ENCODE measurements at places on chromosomes 3 and 15.
A peak's percentile ranks its signal among the peaks of the same experiment; 100 is the strongest.

DNA sequence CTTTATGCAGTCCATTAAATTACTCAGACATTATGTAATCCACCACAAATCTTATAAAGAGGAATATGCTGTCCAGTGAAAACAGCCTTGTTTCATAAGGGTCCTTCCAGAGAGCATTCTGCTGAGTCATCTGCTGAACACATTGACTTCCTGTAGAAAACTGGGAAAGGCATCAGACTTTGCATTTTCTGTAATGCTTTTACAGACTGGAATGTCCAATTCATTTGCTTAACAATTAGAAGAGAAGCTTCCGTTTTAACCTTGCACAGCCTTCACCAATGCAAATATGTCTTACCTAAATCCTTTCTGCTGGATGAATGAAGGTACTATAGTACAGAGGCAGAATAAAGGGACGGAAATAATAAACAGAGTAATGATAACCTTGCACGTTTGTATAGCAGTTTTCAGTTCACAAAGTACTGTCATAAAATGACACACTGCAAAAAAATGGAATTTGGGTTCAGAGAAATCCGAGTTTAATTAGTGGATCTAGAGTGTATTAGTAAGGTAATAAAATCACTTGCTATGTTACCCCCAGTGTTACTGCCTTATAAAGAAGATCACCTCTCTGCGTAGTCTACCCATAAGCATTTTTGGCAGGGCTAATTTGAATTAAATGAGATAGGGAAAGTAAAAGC is 301.5 kb downstream of the PYDC2 start:
- peak; percentile 10 for DNase-seq

GRCh38 chr15:38671675-38672254 is 107.2 kb upstream of the RASGRP1 start:
- DNase-seq: peak; percentile 48

DNA sequence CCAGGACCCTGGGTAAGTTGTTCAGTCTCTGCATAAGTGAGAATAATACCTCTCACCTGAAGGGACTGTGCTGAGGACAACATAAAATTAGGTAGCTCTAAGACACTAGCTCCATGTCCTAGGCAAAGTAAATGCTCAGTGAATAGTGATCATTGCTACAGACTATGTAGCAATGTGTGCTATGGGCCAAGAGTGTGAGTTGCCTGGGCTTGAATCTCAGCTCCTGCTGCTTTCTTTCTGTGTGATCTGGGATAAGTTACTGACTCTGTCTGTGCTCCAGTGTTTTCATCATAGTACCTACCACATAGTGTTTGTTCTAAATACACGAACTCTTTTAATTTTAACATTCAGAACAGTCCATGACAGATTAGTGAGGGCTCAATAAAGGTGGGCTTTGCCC is 81.1 kb upstream of the MFGE8 start:
- DNase-seq: no peak

DNA sequence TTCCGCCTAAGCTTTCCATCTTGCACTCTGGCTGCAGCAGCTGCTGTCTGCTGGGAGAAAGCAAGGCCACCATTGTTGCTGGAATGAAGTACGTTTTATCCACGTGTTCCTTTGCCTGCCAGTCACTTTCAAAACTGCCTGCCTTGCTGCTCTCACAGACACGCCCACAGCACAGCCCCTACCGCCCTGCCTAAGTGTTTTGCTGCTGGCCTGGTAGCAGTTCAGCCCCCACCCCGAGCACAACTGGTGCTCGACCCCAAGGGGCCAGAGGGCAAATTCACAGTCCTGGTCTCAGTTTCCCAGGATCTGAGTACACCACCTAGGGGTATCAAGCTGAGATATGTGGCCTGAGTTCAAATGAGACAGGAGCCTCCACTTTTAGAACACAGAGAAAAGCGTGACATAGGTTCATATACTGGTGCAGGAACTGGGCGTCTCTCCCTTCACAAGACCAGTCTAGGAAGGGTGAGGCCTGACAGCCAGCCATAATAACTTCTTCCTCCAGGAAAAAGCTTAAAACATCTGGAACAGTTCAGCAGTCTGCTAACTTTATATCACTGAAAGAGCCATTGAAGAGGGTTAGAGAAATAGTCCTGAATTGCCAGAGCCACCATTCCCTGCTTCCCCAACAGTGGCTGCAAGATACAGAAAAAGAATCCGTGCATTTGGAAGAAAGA is 1012.3 kb downstream of the ZPLD1 start:
- no peak for DNase-seq

- peak; percentile 49 for DNase-seq
Observed at GRCh38 chr15:46091860-46092450, 457.1 kb downstream of the SQOR start.

- no peak for DNase-seq
Observed at GRCh38 chr3:161859865-161860450, 363.4 kb downstream of the OTOL1 start.

- DNase-seq: peak; percentile 35
Observed at GRCh38 chr3:42179110-42179725, 86.8 kb downstream of the CCK start.

Measured in pons (tissue), 1 donor.